Stimulated activated CD8-positive, alpha-beta memory T cell treated with anti-CD3 and anti-CD28 coated beads, Interleukin-15, amount 100 ng/mL, for 4 hours (primary cell): ENCODE measurements at places on chromosomes 13 and 19.

DNA sequence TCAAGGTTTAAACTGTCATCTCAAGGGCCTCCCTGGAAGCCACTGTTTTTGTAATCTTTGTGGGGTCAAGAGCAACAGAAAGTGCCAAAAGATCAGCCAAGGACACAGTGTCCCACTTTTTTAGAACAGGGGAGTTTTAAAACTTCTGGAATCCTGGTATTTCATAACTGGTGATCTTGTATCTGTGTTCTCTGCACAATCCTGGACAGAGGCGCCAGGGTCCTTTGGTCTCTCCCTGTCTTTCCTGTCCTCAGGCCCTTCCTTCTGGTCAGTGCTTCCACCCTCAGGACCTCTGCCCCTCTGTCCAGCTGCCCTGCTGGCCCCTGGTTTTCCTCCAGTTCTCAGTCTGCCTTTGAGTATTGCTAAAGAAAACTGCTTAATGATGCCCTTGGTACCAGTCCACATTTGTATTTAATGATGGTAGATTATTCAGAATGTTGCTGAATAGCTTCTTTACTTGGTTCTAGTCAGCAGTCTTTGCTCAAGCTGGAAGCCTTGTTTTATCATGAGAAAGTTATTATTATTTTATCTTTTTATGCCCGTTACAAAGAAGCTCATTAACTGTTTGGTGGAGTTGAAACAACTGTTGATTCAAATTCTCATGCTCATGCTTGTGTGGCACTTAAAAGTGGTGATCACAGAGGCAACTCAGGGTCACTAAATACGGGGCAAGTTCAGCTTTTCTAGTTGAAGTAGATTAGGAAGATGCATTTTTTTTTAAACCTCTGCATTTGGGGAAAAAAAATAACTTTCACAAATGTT, 47.5 kb downstream of the WASF3 start:
- DNase-seq, result no peak

DNA sequence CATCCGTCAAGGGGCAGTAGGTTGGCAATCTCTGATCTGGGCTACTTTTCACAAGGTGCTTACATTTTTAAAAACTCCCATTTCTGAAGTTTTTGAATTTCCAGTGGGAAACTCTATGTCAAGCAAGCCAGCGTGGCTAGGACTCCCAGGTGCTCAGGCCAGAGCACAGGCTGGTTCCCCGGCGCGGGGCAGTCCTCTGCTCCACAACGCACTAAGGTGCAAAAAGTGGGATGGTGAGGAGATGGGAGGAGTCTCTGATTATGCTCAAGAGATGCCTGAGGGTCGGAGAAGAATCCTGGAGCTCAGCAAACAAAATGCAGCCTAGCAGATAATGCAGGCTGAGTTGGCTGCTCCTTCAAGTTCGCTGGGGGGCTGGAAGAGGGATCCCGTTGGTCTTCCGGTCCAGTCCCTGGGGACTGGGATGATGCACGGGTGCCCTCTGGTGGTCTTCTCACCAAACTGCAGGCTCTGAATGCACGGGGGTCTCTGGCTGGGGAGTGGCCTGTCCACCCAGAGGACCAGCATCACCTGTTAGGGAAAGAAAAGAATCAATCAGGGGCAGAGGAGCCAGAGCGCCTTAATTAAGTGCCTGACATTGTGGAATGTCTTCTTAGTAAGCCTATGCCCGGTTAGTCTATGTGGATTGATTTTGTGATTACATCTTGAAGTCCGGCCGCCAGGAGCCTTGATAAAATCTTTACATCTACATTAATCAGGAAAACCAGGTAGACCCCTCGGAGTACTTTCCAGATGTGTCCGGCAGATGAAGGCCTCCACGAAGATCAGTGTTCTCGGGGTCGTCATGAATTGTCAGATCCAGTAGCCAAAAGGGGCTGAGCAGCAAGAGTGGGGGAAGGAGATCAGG, 244.4 kb upstream of the MAB21L1 start:
- DNase-seq, result no peak

DNA sequence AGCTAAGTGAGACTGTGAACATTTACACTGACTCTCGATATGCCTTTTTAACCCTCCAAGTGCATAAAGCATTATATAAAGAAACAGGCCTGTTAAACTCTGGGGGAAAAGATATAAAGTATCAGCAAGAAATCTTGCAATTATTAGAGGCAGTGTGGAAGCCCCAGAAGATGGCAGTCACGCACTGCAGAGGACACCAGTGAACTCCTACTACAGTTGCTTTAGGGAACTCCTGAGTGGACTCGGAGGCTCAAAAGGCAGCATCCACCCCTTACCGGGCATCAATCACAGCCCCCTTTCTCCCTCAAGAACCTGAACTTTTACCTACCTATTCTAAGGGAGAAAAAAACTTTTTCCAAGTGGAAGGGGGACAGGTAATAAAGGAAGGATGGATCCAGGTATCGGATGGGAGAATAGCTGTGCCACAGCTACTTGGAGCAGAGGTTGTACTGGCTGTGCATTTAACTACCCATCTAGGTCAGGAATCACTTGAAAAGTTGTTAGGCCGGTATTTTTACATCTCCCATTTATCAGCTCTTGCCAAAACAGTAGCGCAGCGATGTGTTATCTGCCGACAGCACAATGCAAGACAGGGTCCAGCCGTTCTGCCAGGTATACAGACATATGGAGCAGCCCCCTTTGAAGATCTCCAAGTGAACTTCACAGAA, 80.1 kb downstream of the ZNF486 start:
- no peak for DNase-seq

DNA sequence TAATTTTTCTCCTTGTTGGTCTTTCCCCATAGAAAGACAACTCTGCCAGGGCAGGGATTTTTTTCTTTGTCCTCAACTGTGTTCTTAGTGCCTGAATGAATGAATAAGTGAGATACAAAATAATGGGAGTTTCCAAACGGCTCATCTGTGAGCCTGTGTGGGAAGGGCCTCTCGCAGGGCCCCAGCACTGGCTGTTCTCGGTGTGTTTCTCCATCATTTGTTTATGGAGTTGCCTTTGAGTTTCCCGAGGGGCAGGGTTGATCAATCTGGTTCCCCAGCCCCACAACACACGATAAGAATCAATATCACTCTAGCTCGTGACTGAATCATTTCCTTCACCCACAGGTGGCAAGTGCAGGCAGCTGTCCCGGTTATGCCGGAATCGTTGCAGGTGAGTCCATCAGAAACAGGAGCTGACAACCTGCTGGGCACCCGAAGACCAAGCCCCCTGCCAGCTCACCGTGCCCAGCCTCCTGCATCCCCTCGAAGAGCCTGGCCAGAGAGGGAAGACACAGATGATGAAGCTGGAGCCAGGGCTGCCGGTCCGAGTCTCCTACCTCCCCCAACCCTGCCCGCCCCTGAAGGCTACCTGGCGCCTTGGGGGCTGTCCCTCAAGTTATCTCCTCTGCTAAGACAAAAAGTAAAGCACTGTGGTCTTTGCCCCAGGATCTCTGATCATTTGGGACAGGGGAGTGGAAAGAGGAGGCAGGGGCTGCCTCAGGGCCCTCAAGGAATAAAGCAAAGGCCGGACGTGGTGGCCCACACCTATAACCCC, 14.9 kb downstream of the FXYD5 start:
- DNase-seq, result no peak

DNA sequence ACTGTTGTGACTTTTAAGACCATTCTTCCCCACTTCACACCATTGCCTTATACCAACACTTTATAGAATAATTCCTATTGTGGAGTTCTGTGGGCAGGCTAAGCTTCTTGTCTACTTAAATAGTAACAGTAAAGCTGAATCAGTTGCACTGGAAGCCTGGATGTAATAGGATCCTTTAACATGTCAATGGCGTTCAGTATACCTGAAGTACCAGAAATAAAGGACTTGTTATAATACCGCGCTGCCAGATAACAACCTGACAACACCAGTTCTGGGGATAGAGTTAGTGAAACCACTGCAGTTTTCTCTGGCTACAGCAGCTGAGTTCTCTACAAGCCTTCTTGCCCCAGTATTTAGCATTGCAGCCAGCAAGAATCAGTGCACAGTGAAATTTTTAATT, 52.0 kb upstream of the TNFRSF19 start:
- DNase-seq, result no peak

GRCh38 chr19:2399582-2399981, 27.8 kb downstream of the TIMM13 start:
- no peak for DNase-seq

GRCh38 chr13:33514362-33514761, 228.8 kb upstream of the STARD13 start:
- no peak for DNase-seq

- no peak for DNase-seq
Measured at GRCh38 chr19:9917321-9917720, 19.0 kb downstream of the OLFM2 start.
